Globus pallidus (tissue), 1 donor: ENCODE measurements at places on chromosomes 16 and 17.

DNA sequence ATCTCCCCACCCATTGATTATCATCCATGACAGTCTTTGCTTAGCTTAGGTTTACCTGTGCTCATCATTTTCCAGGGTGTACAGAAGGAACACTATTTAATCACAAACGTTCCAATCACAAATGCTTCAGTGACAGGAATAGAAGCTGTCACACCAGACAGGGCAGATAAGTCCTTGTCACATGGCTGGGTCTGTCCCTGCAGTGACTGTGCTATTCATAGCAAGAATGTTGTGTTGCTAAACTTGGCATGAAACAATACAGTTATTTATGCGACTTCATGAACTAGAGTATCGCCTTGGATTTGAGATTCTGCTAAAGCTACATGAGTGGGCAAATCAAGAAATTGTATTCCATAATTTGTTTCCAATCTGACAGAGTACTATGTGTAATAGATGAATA, 108.4 kb downstream of the CDH13 start:
- no peak for DNase-seq

DNA sequence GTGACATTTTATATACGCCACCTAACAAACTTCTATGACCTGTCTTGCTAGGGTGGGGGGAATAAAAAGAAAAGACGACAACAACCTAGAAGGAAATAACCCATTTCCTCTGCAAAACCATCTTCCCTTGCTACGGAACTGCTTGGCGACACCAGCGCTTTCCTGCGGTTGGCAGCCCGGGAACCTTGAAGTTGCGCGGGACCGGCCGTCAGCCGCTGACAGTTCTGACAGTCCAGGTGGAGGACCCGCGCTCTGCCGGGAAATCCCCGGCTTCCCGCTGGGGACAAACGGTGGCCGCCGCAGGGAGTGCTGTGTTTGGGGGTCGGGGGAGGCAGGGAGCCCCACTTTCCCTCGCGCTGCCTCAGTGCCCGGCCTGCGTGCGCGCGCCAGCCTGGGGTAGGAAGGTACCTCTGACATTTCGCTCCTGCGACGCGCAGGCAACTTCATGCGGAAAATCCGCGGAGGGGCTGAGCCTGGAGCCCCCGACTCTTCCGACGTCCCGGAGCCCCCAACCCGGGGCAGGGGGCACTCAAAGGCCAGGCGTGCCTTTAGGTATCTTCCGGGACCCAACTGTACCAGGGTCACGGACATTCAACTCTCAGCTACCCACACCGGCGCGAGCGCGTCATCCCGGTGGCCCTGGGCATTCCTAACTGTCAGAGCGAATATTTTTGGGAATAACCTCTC, 516 bp downstream of the SLC16A6 start:
- DNase-seq = no peak

DNA sequence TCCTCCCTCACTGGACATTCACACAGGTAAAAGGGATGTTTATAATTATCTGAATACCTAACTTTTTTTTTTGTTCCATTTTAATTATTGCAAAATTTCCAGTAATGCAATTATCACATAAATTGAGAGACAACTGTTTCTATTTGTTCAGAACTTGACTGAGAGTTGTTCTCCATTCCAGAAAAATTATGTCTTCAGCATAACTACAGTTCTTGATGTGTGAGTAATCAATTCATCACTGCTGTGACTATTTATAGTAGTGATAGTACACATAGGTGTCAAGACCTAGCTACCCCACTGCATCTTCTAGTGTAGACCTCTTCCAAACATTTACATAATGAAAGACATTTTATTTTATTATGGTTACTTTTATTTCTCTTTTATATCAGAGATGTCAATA, 5.8 kb upstream of the TNRC6A start:
- DNase-seq = no peak

DNA sequence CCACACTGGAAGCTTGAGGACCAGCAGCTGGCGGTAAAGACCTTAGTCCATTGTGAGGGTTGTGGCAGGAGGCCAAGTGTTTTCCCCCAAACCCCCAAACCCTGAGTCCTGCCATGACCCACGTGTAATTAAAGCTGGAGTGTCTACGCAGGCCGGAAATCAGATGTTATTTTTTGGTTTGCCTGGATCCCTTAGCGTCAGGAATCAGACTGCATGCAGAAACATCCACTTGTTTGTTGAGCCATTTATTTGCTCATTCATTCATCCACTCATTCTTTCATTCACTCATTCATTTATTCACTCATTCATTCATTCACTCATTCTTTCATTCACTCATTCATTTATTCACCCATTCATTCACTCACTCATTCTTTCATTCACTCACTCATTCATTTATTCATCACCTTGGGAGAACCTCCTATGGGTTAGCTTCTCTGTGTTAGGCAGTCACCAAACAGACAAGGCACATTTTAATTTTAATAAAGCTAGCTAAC, 313.1 kb downstream of the MAF start:
- DNase-seq = no peak

DNA sequence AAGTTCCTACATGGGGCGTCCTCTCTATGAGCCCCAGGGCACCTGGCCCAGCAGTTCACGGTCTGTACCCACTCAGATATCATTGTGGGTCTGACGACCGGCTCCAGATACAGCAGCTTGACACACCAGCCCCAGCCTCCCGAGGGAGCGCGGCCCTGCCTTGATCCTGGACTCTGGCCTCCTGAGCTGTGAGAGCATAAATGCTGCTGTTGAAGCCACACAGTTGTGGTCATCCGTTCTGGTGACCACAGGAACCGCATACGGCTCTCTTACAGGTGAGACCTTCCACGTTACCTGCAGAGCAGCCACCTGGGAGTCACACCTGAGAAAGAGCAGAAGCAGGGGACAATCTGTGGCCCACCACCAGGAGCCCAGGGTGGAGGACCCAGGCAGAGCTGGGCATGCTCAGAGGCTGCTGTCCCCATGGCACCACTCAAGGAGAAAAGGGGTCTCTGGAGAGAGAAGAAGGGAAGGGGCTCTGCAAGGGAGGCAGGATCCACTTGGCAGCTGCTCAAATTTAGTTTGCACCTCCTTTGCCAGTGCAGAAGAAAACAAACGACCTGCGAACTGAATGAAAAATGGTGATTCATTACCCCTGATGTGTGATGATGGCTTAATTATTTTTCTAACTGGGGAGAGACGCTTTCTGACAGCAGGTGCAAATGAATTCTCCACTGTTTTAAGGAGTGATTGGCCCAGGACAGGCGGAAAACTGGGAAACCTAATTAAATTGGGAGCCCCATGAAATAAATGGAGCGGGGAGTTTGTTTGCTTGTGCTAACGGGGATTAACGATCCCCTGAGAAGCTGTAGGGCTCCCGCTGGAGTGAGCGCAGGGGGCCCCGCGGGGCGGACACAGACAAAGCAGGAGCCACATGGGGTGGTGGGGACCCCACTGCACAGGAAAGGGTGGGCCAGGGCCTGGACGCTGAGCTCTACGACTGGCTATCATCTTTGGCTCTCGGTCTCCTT, 208.9 kb downstream of the RBFOX3 start:
- DNase-seq = no peak

- DNase-seq = no peak
These were observed 39.4 kb upstream of the B4GALNT2 start for GRCh38 chr17:49093131-49093530.

- peak; percentile 51 for DNase-seq
These were observed 43.1 kb upstream of the SEC14L1 start for GRCh38 chr17:77097631-77098180.

DNA sequence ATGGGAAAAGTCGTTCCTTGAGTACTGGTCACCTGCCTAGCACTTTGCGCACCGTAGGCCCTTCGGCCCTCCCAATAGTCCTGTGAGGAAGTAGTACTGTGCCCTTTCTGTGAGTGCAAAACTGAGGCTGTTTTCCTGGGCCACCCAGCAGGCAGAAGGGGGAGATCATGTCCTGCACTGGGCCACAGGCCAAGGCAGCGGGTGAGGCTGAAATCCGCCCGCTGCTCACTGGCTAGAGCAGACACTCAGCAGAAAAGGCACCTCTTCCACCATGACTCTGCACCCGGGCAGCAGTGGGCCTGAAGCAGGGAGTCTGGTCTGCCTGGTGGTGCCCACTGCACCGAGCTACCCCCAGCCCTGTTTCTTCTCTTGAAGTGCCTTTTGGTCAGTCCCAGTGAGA, 20.2 kb downstream of the METTL22 start:
- peak; percentile 26 for DNase-seq

DNA sequence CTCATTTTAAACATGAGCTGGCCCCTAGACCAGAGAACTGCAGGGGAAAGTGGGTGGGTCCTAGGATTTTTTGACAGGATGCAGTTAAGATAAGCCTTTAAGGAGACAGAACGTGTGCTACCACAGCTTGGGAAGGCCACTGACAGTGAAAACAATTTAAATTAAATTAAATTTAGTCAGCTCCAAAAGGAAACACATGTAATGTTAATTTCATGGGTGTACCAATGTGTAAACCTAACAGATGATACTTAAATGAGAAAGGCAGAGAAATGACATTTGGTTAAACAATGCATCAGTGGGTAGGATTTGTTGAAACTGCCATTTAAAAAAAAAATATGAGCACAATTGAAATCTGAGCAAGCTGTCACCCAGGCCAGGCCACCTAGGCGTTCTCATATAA, 250.8 kb downstream of the XYLT1 start:
- no peak for DNase-seq

DNA sequence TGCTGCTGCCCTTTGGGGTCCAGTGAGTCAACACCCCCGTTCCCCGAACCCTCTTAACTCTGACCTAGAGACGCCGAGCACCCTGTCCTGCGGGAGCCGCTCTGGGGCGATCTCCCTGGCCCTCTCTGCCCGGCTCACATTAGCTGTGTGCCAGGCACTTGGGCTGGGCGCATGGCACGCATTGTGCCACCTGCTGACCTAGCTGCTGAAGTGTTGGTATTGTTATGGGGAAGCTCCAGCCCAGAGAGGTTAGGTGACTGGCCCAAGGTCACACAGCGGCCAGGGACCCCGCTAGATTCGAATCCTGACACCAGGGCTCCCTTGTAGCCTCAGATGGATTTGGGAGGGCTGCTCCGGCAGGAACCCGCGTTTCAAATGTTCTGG, 1.1 kb downstream of the HSD17B1 start:
- DNase-seq = no peak

DNA sequence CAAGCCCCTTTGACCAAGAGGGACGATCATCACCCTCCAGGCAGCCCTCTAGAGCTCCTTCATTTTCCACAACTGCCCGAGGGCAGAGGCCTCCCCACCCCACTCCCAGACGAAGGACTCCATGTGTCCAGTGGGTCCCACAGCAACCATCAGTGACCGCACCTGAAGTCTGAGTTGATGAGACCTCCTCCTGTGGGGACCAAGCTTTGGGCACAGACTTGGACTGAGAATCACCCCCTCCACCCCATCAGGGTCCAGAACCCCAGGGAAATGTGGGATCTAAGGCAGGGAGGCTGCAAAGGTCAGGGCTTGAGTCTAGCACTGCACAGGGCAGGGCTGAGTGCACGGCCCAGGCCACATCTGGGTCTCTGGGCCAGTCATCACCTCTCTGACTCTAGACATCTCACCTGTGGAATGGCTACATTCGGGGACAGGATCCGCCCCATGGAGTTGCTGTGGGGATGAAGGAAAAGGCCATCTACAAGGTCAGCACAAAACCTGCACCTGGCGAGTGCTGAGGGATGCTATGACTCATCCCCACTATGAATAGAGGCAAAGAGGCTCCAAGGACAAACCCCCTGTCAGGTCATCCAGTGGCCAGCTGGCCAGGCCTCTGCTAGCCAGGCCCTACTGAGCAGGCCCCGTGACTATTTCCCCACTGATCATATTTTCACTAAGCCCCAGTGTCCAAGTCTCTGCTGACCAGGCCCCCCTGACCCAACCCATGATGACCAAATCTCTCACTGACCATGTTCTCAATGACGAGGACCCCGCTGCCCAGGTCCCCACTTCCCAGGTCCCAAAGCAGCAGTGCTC, 38.4 kb downstream of the TNFRSF13B start:
- DNase-seq = no peak

- peak; percentile 44 for DNase-seq
These were observed 45.1 kb downstream of the IRX3 start for GRCh38 chr16:54241525-54241924.

- peak; percentile 37 for DNase-seq
These were observed 19.5 kb downstream of the PCTP start for GRCh38 chr17:55770196-55770870.

DNA sequence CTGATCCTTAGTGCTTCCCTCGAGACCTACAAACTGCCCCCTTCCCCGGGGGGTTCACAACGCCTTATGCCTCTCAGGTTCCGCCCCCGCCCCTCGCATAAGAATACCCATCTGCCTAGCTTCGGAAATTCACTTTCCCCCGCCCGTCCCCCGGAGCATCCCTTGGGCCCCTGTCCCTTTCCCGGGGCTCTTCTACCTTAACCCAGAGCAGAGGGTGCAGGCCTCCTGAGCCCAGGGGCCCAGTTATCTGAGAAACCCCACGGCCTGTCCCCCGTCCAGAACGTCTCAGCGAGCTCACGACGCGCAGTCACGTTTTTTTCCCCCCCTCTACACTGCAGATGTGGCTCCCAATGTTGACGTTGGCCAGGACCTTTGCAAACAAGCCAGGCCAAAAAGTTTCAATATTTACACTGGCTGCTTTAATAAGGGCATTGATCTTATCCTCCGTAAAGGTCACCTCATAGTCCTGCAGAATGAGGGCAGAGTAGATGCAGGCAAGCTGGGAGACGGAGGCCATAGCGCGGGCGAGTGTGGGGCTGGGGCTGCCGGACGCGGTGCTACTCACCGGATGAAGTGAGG, 1.4 kb upstream of the NBR1 start:
- DNase-seq = no peak

DNA sequence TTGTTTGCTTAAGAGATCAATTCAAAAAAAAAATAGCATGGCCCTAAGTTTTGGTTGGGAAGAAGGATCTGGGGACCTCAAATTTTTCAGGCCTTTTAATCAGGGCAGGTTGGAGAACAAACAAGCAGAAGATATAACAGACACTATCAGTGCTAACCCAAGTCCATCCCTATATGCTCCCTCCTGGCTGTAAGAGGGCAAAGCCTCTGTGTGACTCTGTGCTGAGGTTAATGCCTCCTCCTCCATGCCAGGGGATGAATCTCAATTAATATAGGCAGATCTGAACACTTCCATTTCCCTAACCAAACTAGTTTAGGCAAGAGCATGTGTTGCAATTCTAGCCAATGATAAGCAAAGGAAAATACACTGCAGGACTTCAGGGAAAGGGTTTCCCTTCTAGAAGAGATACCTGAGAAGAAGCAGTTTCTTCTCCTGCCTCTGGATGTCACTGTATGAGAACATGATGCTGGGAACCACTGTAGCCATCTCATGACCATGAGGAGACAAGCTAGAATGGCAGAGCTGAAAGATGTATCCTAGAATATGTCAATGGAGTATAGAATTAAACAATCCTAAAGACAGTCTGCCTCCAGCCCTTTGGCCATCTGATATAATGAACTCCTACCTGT, 76.0 kb downstream of the CHD9NB start:
- DNase-seq = no peak

DNA sequence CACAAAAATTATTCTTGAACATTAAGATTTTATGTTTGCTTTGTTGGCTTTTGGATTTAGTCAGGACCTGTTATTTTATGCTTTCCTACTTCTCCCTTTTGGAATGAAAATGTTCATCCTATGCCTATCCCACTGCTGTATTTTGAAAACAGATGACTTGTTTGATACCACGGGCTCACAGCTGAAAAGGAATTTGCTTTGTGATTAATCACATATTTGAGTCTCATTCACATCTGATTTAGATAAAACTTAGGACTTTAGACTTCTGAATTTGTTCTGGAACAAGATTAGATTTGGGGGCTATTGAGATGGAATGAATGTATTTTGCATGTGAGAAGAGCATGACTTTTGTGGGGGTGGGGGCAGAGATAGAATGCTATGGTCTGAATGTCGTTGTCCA, 1012.6 kb downstream of the CDH11 start:
- no peak for DNase-seq

GRCh38 chr16:19678804-19679203, 39.2 kb downstream of the KNOP1 start:
- DNase-seq = no peak

- no peak for DNase-seq
These were observed 29.1 kb downstream of the CIBAR2 start for GRCh38 chr16:85083051-85083639.
